ENCODE measurements at places on chromosomes 6 and 20. TPM values are rescaled to one million over a fixed set of nuclear protein-coding genes. Genes with fewer than 3 reads are reported as not detected.

Gene WFDC12
- polyA plus RNA-seq = not detected

Gene DEFB126
- polyA plus RNA-seq = not detected

Gene PSORS1C2
- 0.15 TPM for polyA plus RNA-seq

Gene UBD
- 2.3 TPM for polyA plus RNA-seq

Gene JPH2
- polyA plus RNA-seq = 1.4 TPM

Gene FBXL4
- polyA plus RNA-seq = 30.2 TPM

Gene RNGTT
- polyA plus RNA-seq = 18.1 TPM

Gene DYNLRB1
- 191 TPM for polyA plus RNA-seq

Gene PAX1
- polyA plus RNA-seq = not detected

Gene SLC32A1
- polyA plus RNA-seq = 1.6 TPM

Gene OR10C1
- polyA plus RNA-seq = not detected

Data from left kidney (tissue), 8 donors.